ENCODE measurements at places on chromosomes 16 and 17.

- no peak for DNase-seq
Observed at GRCh38 chr16:81380932-81381331, 63.7 kb upstream of the CMIP start.

DNA sequence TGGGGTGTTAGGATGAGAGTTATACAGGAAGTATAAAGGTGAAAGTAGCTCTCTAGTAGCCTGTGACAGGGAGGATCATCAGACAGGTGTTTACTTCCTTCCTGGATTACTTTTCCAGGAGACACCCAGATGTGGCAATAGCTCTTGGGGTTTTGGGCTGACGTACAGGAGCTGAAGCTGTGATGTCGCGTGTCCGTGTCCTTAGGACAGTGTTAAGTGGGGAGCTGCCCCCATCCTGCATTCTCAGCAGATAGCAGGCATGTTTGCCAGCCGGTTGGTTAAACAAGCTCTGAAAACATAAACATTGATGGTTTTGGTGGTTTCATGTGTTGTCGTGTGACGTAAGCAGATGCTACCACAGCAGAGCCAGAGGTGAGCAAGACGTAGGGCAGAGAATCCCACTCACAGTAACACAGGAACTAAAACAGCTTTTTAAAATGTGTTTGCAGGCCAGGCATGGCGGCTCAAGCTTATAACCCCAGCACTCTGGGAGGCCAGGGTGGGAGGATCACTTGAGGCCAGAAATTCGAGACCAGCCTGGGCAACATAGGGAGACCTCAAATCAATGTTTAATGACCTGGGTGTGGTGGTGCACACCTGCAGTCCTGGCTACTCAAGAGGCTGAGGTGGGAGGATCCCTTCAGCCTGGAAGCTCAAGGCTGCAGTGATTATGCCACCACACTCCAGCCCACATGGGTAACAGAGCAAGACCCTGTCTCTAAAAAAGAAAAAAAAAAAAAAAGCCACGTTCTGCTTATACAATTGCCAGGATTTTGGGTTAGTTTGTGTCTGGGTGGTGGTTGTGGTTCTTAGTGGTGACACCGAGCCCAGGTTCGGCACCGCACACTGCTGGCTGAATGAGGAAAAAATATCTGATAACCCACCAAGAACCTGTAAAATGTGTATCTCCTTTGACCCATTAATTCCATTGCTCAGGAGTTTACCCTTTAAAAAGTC, 18.2 kb upstream of the IL17C start:
- no peak for DNase-seq

DNA sequence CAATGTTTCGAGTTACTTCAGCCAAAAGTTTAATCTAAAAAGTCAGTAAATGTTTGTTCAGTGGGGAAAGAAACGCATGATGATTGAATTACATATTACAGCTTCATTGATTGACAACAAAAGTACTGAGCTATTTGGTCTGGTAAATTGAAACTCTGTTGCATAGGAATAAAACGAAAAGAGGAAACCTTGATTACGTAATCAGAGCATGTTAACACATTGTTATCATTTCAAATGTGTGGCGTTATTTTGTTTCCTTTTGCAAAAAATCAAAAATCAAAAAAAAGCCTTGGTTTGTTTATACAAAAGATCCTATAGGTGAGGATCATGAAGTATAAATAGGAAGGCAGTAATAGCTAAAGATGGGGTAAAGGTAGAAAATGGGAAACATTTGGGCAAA, 19.5 kb upstream of the CA10 start:
- DNase-seq: no peak

- DNase-seq: peak; percentile 13
Observed at GRCh38 chr17:73643001-73643851, 1.0 kb downstream of the SDK2 start.

DNA sequence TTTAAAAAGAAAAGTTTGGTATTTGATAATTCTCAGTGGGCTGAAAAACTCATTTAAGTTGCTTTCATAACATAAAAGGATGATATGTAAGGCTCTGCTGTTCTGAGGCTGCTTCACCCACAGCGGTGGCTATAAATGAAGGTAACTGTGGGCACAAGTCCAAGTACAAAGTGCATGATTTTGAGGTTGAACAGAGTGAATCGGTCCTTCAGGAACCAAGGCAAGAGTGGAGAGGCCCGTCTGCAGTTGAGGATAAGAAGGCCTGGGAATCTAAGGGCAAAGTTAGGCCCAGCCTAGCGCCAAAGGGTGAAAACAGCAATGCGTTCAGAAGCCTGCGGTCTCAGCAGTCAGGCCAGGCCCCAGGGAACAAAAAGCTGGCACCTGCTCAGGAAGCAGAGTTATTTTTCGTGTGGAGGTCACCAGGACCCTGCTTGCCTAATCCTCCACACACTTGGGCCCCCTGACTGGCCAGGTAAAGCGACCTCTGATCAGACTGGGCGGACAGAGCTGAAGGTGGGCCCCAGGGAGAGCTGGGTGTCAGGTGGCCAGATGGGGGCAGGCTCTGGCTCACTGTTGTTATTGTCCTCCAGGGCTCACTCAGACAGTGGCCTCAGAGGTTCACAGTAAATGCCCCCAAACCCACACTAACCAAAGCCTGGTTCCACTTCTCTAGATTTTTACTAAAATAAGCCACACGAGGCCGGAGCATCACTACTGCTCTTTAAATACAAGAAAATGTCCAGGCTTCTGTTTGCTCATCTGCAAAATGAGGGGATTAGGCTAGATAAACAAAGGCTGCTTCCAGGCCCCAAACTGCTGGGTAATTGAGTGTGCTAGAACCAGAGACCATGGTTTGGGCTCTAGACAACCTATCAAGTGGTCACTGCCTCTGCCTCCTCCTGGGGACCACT, 46.5 kb downstream of the TEX2 start:
- no peak for DNase-seq

DNA sequence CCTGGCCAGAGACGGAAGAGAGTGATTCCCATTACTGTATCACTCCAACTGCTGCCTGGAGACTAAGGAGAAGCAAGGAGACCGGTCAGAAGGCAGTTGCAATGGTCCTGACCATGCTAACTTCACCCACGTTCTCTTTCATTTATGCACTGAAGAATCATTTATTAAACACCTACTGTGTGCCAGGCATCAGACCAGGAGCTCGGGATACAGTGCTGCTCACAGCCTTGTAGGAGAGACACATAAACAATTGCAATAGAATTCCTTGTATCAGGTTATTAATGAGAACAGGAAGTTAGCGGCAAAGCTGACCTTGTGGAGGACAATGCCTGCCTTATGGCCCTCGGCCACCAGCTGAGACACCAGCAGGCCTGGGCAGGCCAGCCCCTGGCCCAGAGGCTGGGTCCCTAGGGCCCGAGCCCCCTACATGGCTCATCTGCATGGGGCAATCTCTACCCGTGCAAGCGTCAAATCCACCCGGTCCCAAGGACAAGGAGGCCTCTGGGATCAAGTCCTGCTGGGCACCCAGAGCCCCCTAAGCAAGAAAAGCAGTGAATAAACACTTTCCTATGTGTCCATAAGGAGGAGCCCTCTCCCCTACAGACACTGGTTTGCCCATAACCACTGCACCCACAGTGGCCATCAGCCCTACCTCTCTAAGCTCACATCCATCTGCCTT, 8.6 kb upstream of the ENPP7 start:
- no peak for DNase-seq

- DNase-seq: no peak
Observed at GRCh38 chr17:77396610-77397009, 255.8 kb downstream of the SEC14L1 start.

DNA sequence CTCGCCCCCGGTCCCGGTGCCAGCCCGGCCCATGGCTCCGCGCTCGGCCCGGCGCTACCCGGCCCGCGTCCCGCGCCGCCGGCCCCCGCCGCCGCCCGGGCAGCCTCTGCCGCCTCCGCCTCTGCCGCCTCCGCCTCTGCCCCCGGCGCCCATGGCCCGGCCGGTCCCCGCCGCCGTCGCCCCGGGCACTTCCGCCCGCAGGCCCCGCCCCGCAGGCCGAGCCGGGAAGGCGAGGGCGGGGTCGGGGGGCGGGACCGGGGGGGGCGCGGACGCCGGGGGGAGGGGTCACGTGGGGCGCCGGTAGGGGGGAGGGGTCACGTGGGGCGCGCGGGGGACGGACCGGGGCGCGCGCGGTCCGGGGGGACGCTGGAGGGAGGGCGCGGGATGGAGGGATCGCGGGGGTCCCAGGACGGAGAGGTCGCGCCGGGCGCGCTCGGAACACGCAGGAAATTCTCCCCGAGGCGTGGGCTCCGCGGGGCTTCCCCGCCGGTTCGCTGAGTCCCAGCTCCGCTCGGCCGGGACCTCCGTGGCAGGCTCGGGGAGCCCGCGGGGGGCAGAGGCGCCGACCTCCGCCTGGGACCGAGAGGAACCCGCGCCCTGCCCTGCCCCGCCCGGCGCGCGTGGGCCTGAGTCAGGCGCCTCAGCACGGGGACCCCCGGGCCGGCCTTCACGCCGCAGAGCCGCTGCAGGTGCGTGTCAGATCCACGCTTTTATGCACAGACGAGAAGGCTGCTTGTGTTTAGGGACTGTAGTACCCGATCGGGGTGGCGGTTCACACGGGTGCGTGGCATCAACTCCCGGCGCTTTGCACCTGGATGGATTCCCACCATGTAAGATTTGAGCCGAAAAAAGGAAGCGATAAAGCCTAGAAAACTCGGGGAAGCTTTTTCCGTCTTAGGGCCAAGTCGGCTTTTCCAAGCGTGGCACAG, at the start of gene PGAP6:
TSS of gene PGAP6 (minus strand) at position 190 of the 929 bp plus-strand sequence. CDS start at position 33, 157 bp downstream.
- peak; percentile 45 for DNase-seq

GRCh38 chr17:49342575-49342936, 19.5 kb downstream of the ZNF652 start:
- DNase-seq: no peak

DNA sequence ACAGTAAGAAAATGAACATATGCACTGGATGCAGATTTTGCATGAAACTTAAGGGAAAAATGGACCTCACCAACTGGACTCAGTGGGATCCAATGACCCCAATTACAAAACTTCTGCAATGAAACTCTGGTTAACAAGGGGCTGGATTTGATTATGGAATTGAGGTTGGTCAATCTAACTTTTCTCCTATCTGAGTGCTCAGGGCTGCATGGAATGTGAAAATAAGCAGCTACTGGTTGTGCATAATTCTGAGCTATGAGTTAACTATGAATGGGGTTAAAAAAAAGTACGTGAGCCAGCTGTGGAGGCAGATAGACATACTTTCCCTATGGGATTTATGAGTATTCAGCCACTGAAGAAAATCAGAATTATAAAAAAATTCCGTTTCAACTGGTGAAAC, 9.2 kb downstream of the FAM20A start:
- DNase-seq: no peak

DNA sequence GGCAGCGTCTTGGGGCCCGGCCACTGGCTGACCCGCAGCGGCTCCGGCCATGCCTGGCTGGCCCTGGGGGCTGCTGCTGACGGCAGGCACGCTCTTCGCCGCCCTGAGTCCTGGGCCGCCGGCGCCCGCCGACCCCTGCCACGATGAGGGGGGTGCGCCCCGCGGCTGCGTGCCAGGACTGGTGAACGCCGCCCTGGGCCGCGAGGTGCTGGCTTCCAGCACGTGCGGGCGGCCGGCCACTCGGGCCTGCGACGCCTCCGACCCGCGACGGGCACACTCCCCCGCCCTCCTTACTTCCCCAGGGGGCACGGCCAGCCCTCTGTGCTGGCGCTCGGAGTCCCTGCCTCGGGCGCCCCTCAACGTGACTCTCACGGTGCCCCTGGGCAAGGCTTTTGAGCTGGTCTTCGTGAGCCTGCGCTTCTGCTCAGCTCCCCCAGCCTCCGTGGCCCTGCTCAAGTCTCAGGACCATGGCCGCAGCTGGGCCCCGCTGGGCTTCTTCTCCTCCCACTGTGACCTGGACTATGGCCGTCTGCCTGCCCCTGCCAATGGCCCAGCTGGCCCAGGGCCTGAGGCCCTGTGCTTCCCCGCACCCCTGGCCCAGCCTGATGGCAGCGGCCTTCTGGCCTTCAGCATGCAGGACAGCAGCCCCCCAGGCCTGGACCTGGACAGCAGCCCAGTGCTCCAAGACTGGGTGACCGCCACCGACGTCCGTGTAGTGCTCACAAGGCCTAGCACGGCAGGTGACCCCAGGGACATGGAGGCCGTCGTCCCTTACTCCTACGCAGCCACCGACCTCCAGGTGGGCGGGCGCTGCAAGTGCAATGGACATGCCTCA, 773 bp downstream of the NTN3 start:
- no peak for DNase-seq

- DNase-seq: no peak
Observed at GRCh38 chr16:48206594-48207242, 37.4 kb upstream of the LONP2 start.

DNA sequence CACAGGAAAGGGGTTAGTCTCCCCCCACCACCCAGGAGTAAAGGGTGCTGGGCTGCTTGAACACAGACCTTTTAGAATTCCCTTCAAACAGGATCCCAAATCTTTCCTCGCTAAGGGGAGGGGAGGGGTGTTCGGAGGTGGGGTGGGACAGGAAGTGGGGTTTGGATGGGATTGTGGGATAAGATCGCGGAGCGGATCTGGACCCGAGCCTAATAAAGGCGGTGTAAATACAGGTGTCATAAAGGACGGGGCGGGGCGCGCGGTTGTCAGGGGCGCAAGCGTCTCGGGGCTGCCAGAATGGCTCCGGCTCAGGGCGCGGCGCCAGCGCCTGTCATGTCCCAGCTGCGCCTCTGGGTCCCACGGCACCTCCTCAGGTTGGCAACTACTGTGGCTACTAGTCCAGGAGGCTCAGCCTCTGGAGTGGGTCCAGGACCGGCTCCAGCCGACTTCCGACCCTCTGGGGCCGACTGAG, 59.8 kb upstream of the FBXO47 start:
- DNase-seq: peak; percentile 74

- no peak for DNase-seq
Observed at GRCh38 chr17:77451894-77452852, 311.4 kb downstream of the SEC14L1 start.

DNA sequence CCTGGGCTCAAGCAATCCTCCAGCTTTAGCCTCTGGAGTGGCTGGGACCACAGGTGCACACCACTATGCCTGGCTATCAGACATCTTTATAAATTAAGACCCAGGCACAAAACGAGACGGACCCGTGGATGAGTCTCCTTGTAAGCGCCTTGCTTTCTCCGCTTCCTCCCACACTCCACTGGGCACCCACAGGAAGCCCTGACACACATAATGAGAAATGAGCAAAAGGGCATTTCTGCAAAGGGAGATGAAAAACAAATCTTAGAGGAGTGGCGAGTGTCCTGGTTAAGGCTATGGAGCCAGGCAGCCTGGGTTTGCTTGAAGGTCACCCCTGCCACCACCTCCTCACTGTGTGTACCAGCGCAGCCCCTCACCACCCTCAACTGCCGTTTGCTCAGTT, 56.3 kb downstream of the XYLT1 start:
- DNase-seq: no peak

GRCh38 chr16:1159325-1159972, 6.5 kb downstream of the CACNA1H start:
- no peak for DNase-seq

- DNase-seq: no peak
Observed at GRCh38 chr17:51083981-51084380, 36.7 kb downstream of the SPAG9 start.

DNA sequence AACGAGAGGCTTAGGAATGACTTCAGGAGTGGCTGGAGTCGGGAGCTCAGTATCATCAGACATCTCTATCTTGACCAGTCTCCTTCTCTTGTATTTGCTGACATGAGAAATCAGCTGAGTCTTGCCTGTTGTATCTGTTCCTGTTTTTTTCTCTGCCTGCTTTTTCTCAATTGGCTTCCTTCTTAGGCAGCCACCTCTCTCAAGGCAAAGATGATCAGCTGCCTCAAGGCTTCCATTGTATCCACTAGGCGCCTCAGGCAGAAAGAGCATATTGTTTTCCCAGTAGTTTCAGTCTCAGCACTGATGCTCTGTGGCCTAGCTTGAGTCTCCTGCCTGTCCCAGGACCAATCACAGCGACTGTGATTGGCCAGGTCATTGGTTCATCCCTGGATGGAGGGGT, 306.2 kb downstream of the CPPED1 start:
- no peak for DNase-seq

All from NCI-H2029 (cell line).